CD4-positive, alpha-beta T cell treated with Interleukin-2 at 100 ng/mL for 4 hours (primary cell): ENCODE measurements at places on chromosomes 11 and 22.

- no peak for DNase-seq
Measured at GRCh38 chr11:18320617-18321016, 1.3 kb downstream of the HPS5 start.

GRCh38 chr11:35318977-35319925, 100.1 kb downstream of the SLC1A2 start:
- no peak for DNase-seq

GRCh38 chr22:48494256-48494967, 1333.3 kb downstream of the BRD1 start:
- no peak for DNase-seq

DNA sequence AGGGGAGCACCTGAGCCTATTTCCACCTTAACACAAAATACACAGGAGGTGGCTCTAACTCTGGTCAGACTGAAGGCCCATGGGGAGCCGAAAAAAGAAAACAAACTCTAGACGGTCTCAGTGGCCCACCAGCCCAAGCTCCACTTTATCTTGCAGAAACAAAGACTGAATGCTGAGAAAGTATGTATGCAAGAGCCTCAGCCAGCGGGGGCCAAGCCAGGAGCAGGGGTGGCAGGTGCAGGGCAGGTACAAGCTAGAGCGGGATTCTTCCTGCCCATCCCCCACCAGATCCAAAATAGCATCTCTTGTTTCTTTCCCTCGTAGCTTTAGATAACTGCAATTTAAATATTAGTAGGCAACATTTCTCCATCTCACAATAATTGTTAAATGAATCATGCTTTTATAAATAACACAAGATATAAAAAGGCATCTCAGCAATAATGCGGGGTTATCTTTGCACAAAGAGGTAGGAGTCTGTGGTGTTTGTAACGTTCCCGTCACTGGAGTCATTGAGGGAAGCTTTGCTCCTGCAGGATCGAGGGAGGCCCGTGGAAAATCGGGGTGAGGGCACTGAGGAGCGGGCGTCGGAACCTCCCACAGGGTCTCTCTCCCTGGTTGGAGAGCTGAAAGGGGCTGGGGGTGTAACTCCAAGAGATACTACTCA, 418.0 kb downstream of the SHANK2 start:
- no peak for DNase-seq

DNA sequence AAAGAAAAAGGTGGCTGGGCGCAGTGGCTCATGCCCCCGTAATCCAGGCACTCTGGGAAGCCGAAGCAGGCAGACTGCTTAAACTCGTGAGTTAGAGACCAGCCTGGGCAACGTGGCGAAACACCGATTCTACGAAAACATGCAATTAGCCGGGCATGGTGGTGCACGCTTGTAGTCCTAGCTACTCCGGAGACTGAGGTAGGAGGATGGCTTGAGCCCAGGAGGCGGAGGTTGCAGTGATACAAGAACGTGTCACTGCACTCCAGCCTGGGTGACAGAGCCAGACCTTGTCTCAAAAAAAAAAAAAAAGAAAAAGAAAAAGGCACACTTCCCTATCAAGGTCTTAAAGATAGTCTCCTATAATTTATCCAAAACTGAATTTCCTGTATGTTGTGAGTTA, 39.4 kb downstream of the DGCR2 start:
- DNase-seq = no peak

- no peak for DNase-seq
Measured at GRCh38 chr11:73429121-73429750, 53.0 kb downstream of the RELT start.

DNA sequence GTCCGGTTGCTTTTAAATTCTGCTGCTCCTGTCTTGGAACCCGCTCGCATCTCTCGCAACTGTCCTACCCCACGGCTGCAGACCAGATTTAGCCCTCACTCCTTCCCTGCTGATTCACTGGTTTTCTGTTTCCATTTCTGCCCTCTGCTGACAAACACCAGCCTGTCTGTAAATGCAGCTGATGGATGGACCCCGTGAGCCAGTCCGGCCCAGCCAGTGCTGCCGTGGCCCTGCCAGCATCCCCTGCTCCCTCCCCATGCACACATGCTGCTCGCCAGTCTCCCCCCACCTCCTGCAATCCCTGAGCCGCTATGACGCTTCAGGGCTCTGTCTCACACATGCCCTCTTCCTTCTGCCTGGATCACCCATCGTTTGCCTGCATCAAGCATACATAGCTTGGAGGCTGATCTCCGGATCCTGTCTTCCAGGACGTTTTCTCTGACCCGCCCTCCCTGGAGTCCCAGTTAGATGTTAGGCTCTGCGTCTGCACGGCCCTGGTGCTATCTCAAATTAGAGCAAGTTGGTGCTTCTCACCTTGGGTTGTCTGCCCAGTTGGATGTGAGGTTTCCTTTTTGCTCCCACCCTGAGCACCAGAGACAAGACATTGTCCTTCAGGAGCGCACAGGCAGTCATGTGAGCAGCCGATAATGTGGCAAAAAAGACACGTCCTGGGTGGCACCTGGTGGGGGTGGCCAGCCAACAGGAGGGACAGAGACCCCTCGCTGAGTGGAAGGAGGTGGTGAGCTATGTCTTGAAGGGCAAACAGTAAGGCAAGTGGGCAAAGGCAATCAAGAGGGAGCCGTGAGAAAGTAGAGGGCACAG, 4.3 kb upstream of the ACR start:
- no peak for DNase-seq

DNA sequence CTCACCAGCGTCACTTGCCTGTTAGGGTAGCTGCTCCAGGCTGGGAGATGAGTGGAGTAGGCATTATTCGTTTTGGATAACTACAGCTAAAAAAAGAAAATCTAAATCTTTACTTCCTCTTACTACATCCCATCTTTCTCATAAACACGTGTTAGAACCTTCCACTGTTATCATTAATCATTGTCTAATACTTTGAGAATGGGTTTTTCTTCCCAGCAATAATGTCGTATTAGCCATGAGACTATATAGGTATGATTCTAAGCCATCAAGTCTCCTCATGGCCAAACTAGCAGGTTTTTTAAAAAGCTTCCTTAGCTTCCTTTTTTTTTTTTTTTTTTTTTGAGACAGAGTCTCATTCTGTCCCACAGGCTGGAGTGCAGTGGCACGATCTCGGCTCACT, 3.9 kb upstream of the TEF start:
- no peak for DNase-seq

DNA sequence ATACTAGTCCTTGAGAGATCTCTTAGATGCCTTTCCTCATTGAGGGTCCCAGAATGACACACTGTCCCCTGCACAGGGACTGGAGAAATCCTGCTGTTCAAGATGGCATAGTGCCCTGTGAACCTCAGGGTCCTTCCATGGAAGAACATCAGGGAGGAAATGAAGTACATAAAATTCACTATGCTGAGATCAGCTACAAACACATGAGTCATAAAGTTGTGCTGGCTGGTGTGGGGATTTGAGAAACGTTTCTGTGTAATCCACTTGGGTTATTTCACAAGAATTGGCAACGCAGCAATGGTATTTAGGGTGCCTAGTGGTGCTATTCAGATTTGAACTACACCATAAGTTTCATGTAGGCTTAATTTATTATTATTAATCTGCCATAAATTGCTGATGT, 174.4 kb downstream of the MAML2 start:
- peak; percentile 43 for DNase-seq

DNA sequence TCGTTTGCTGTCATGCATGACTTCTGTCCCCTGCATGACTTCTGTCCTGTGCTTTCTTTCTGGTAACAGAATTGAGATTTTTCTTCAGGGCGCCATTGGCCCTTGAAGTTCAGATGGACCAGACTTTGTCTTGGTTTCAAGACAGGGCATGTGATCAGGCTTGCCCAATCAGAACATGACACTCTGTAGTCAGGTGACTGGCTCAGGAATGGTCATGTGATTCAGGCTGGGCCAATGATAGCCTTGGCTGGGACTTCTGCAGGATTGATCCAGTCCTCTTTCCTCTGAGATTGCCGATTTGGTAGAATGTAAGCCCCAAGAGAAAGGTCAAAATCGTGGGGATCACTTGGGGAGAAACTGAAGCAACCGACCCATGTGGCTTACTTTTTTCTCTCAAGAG, 90.5 kb upstream of the ALX4 start:
- no peak for DNase-seq

- no peak for DNase-seq
Measured at GRCh38 chr11:117299351-117300282, 8.5 kb downstream of the BACE1-AS start.

GRCh38 chr11:106723071-106723470, 295.2 kb downstream of the GUCY1A2 start:
- DNase-seq = no peak

DNA sequence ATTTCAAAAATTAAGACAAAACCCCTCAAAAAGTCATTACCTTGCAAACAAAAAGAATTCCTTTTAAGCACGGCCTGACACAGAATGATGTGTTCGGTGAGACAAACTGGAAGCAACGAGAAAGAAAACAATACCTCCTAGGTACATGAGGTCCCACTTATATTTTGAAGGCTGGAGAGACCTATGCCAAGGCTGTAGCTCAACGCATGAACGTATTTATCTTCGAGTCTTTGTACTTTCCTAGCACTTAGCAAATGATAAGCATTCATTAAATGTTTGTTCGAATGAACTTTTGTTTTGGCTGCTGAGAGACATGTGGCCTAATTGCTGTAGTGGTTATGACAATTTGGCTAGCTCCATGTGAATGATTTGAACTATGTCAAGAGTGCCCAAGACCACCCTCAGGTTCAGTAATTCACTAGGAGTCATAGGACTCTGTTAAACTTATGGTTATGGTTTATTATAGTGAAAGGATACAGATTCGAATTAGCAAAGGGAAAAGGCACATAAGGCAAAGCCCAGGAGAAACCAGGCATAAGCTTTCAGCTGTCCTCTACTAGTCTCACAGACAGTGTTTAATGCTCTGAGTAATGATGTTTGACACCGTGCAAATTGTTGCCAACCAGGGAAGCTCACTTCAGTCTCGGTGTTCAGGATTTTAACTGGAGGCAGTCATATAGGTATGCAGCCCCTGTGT, 26.0 kb upstream of the HORMAD2 start:
- DNase-seq = no peak

GRCh38 chr11:119850822-119851409, 121.9 kb upstream of the NECTIN1 start:
- DNase-seq = no peak

GRCh38 chr11:112632866-112633505, 328.2 kb upstream of the NCAM1 start:
- no peak for DNase-seq

DNA sequence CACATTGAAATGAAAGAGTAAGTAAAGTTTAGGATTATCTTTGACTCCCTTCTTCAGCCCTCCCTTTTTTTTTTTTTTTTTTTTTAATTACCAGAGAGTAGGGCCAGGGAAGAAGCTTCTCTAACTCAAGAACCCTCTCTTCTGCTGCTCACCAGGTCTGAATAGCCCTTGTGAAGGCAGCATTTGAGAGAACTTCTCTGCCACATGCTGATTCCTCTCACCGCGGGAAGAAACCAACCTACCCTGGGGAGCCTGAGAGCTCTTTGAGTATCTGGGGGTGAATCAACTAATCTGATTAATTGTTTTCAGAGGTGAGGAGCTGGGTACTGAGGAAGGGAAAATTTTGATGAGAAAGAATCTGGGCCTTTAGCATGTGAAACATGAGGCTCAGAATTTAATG, 434.5 kb upstream of the CCDC90B start:
- DNase-seq = no peak

- DNase-seq = no peak
Measured at GRCh38 chr11:959027-959426, 33.4 kb downstream of the AP2A2 start.

GRCh38 chr11:29190313-29190712, 826.5 kb downstream of the KCNA4 start:
- no peak for DNase-seq

DNA sequence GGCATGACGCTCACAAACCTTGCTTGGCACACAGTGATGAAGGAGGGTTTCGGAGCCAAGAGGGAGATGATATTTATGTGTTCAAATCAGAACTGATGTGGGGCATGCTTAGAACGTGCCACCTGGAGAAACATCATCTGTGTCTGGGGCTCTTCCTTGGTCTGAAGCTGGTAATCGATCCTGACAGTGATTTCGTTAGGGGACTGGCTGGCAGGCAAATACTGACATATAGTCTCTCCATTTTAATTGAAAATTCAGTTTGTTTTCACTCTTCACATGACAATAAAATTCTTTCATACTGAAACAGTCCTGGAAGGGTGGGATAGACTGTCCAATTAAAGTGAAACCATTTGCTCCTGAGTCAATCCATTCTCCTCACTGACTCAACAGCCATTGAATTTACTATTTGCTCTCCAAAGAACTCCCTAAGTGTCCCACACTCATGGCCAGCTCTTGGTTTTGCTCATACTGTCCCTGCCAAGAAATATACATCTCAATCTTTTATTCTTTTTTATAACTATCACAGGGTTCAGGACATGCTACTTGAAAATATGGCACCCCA, 134.8 kb downstream of the TRPC6 start:
- DNase-seq = no peak

DNA sequence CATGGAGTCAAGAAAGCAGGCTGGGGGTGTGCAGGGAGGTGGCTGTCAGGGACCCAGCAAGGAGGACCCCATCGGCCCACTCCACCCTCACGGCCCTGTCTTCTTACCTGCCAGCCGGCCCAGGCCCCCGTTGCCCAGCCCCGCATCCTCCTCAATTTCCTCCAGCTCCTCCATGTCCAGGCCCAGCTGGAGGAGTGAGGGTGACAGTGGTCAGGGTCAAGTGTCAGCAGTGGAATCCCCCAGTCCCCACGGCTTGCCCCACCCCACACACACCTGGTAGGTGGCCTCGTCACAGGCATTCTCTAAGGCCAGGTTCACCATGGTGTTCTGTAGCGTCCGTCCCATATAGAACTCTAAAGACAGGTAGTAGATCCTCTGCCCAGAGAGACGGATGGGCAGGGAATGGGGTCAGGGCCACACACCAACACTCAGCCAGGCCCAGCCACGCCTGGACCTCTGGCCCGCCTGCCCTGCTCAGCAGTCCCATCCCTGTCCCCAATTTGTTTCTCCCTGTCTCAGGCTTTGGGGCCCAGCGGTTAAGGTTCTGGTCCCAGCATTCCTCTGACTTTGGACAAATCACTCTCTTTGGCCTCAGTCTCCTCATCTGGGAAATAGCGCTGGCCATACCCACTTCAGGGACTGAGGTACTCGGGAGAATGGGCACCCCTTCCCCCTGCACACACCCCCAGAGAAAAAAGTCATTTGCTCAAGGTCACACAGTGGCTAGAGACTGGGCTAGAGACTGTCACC, 1.3 kb downstream of the PYGM start:
- no peak for DNase-seq

DNA sequence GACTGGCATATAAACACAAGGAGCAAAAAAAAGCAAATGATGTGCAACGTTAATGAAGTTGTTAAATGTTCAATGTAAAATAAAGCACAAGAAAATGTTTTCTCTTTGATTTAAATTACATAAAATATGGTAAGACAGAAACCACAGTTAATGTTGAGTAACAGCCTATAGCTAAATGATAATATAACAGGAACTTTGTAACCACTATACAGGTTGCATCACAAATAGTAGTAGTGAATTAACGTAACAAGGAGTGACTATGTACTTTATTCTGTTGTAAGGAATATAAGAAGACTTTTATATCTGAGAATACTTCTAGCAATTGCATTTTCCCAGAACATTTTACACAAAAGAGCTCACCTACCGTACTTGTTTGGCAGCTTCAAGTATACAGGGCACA, 16.9 kb downstream of the SAAL1 start:
- DNase-seq = no peak

- DNase-seq = no peak
Measured at GRCh38 chr11:9977554-9977953, 313.7 kb downstream of the SWAP70 start.
